ENCODE measurements at places on chromosomes 7 and 10.
A peak's percentile ranks its signal among the peaks of the same experiment; 100 is the strongest.

DNA sequence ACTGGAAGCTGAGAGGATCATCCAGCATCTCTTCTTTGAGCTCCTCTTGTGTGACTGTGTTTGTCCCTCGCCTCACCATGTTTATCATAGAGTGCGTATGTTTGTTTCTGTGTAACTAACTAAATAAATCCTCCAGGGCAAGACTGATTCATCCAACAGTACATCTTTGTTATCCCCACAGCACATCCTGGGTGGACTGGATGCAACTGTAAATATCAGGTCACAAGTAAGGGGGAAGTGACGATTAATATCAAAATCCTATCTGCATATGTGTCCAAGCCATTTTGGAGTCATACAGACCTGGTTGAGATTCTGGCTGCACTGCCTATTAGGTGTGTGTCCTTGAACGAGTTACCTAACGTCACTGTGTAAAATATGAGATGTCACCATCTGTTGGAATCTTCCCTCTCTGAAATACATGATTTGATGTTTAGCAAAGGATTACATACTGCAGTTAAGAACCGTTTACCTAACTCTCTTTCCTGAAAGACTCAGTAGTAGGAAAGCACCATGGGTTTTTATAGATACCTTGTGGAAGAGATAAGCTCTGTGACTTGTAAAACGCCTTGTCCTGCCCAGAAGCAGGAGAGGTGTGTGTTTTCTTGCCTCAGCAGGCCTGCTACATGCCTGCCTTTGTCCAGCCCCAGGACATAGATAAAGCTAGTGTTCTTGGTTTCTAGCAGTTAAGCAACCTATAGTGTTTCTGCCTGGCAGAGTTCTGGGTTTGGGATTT is 25.8 kb downstream of the WBP1L start:
- DNase-seq, result no peak

DNA sequence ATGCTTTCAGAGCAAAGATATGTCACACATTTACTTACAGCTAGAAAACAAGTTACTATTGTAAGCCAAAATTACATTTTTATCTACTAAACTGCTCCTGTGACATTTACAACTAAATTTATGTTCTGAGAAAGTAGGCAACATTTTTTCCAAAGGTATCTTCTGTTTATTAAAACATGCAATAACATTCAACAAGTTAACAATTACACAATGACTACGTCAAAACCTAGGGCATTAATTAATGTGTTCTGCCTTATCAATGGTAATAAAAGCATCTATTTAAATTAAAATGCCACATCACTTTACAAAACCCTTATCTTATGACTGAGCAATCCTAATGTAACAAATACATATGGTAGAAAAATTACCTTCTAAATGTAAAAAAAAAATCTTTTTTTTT is 14.9 kb downstream of the ASZ1 start:
- DNase-seq, result no peak

DNA sequence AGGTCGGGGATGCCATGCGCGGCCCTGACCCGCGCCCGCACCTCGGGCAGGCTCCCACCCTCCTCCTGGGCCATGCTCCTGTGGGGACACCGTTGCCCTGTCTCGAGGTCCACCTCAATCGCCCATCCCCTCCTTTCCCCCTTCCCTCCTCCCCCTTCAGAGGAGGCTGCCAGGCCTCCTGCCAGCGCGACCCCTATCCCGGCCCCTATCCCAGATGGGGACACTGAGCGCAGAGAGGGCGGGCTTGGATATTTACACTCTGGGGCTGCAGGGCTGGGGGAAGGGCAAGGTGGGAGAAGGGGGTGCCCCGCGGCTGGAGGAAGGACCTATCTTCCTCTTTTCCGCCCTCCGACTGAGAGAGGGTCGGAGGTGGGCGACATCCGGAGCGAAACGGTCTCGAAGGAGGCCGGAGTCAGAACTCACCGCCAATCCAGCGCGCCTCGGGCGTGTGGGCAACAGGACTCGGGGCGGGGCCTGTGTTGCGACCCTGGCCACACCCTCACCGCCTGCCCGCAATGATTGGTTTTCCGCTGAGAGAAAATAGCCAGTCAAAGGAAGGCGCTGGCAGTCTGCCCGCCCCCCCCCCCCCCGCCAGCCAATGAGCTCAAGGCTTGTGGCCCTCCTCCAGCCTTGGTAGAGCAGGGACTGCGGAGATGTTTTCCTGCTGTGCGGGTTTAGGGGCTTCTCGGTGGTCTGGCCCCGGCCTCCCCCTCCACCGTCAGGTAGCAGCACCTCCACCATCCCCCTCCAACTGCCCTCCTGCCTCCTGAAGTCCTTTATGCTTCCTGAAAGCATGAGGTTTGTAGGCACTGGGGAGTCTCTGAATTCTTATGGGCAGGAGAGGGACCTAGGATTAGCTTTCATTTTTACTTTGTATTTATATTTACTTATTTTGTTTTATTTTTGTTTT is at the start of gene METTL27:
Gene METTL27, minus strand, starts transcription at position 450 of the 910 bp plus-strand sequence. Its CDS starts 376 bp downstream, at position 74.
- DNase-seq, result peak; percentile 84

GRCh38 chr7:29071203-29071874 is 75.0 kb downstream of the CPVL start:
- no peak for DNase-seq

DNA sequence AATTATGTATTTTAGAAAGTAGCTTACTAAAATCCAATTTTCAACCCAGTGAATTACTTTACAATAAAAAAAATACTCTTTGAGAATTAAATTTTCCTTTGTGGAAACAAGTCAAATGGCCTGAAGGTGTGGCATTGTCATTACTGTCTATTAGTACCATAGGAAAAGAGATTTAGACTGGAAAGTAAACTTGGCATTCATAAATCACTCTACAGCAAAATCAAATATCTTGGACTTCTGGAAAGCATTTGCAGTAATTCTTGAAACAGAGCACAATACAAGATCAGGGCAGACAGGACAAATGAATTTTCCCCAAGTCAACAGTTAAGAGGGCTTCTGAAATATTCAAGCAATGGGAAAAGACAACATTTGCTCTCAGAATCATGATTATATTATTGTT is 28.0 kb upstream of the SEMA3C start:
- DNase-seq, result no peak

DNA sequence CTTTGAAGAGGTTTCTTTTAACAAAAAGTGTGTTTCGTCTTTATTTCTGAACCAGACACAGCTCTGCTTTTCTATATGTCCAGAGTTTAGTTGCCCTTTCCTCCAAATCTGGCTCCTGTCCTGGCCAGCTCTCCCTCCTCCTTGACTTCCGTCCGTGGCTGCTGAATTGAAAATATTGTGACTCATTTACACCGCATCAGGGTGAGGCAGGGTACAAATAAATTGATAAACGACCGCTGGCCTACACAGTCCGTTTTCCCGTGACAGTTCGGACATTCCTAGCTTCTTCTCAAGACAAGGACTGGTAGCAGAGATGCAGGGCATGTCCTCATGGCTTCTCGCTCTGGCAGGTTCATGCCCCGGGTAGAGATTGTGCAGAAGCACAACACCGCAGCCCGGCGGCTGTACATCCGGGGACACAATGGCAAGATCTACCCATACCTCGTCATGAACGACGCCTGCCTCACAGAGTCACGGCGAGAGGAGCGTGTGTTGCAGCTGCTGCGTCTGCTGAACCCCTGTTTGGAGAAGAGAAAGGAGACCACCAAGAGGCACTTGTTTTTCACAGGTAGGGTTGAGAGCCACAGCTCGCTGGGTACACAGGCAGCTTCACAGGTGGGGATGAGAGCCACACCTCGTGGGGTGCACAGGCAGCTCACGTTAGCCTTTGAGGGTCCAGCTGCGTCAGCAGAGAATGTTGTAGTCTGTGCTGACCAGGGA is 126.6 kb downstream of the TRRAP start:
- no peak for DNase-seq

- DNase-seq, result no peak
These were observed 153.6 kb downstream of the PHF14 start for GRCh38 chr7:11127114-11127785.

DNA sequence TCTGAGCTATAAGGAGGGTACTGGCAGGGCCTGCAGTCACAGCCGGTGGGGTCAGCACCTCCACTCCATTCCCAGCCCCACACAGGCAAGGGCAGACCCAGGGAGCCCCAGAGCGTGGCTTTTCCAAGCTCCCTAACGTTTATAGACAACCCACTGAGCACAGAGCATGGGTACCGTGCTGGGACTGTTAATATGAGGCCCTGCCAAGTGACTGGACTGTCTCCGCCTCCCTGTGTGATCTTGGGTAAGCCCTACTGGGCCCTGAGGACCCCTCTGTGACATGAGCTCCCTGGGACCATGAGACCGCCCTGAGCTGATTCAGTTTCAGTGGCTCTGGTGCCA is 12.4 kb downstream of the TTYH3 start:
- DNase-seq, result no peak

DNA sequence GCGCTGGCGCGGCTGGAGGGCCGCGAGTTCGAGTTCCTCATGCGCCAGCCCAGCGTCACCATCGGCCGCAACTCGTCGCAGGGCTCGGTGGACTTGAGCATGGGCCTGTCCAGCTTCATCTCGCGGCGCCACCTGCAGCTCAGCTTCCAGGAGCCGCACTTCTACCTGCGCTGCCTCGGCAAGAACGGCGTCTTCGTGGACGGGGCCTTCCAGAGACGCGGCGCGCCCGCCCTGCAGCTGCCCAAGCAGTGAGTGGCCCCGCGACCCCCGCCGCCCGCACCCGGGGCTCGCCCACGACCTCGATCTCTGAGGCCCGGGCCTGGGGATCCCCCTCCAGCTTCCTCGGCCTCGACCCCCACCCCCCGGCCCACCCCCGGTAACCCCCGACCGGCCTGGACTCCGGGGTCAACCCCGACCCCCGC is 537 bp downstream of the FOXK1 start:
- DNase-seq, result peak; percentile 23

- no peak for DNase-seq
These were observed 32.5 kb upstream of the ADAM12 start for GRCh38 chr10:126420567-126421300.

DNA sequence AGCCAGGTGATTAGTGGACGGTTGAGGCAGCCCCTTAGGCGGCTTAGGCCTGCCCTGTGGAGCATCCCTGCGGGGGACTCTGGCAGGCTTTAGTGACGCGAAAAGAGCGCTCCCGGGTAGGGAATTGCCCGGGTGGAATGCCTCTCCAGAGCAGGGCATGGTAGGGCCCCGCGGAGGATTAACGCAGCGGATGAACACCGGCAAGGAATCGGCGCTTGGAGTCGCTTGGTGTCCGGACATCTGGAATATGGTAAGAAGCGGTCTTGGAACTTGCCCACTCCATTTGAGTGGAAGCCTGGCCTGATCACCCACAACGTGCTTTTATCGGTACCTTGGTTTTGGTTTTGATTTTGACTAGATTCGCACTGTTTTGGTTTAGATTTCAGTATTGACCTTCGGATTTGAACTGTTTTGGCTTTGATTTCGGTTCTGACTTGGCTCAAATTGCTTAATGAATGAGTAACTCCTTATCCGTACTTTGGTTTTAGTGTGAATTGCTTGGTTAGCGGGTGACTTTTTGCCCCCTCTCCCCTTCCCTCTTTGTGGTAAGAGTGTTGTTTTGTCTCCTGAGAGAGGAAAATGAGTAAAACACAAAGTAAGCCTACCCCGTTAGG is 24.2 kb upstream of the CHST3 start:
- DNase-seq, result no peak

DNA sequence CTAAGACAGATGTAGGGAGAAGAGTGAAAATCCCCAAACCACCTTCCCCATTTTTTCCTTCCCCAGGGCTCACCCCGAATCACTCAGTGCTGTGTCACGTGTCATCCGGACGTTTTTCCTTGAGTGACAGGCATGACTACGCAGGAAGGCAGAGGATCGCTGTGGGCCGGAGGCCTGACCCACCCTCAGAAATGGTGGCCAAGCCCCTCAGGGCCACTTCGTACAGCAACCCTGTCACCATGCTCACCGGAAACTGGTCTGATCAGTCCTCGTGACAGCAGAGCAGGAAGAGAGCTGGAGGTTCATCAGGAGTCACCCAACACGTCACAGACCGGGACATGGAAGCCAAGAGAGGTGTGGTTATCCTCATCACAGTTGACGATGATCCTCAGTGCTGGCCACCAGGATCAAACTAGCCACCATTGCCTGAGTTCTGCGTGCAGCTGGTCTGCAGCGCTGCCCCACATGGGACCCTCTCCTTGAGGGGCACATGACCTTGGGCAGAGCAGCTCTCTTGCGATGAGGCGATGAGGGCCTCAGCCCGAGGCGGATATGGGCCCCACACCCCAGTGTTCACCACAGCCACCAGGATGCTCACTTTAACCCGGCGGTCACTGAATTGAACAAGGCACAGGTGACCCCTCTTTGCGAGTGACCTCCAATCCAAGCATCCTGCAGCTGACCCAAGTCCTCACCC is 99.3 kb upstream of the INSIG1 start:
- DNase-seq, result no peak

DNA sequence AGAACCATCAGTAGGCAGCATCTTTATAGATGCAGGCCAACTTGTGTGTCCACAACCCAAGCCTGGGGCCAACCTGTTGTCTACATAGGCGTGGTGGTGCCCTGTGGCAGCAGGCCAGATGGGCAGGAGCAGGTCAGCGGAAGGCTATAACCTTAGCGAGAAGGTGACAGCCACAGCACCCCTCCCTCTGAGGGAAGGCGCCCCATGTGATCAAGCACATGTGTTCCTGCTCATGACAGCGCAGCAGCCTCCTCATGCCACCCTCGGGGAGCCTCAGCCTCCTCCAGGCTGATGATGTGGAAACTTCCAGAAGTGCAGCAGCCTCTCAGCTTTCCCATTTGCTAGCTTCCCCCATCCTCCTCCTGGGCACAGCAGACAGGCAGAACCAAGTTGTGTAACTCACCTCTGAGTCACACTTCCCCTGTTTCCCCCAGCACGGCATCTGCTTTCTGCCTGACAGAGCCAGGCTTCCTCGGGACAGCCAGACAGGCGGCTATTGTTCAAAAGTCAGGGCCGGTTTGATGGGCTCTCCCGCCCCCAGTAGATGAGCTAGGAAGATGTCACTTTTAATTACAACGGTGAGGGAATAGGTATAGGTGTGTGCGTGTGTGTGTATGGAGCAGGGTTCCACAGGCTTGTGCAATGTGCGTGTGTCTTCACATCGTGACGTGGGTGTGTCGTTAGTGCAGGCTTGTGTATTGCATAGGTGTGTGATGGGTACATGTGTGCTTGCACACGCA is 312.0 kb upstream of the ZMIZ1 start:
- no peak for DNase-seq

- DNase-seq, result peak; percentile 18
These were observed 94.5 kb downstream of the MAD1L1 start for GRCh38 chr7:2138146-2138765.

DNA sequence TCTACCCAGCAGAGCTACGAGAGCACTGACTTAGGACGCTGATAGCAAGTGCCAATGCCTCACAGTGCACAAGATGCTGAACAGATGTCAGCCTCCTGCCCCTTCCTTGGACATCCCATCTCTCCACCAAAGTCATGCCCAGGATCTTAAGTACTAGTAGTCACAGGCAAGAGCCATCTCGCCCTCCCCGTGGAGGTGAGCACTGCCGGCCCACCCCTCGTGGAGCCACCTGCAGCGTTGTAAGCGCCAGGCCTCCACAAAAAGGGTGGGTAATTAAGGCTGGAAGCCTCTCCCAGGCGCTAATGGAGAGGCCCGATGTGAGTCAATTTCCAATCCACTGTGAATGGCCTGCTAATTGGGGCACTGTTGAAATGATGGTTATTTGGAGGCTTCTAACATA is 156.2 kb downstream of the GRID1 start:
- no peak for DNase-seq

Measured in effector memory CD8-positive, alpha-beta T cell (primary cell).